ENCODE measurements at places on chromosomes 4 and X. TPM values are rescaled to one million over a fixed set of nuclear protein-coding genes. Genes with fewer than 3 reads are reported as not detected.

NAP1L3 gene
- not detected for total RNA-seq

SLC4A4 gene
- 0.42 TPM for total RNA-seq

PRR32 gene
- not detected for total RNA-seq

MAGEA2B gene
- total RNA-seq = not detected

DGKK gene
- total RNA-seq = not detected

CD38 gene
- total RNA-seq = 3.0 TPM

DNA sequence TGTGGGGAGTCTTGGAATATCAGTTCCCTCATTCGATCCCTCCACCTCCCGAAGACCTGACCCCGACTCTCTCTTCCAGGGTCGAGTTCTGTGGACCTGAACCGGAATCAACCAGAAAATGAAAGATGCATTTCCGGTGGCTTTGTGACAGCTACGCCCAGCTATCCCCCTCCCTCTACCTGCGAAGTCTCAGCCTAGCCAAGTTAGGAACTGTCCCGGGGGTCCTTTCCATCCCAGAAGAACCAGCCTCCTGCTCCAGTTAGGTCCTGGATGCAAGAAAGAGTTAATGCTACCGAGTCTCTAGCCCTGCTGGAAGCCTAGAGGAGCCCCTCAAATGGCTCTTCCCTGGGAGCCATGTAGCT lies 13.4 kb upstream of the ETDC start:
- H3K36me3 ChIP-seq = peaks cover 10% of the 10 kb centered on the region
- H3K4me3 ChIP-seq = no peak overlapping the region
- no peak overlapping the region for H3K27ac ChIP-seq
- H3K27me3 ChIP-seq = no peaks in the 10 kb centered on the region
- H3K4me1 ChIP-seq = no peaks in the 10 kb centered on the region
- DNase-seq = no peak

- H3K4me1 ChIP-seq = no peaks in the 10 kb centered on the region
- no peak overlapping the region for H3K4me3 ChIP-seq
- H3K36me3 ChIP-seq = no peaks in the 10 kb centered on the region
- H3K27me3 ChIP-seq = no peaks in the 10 kb centered on the region
Measured at GRCh38 chr4:126976850-126977632, 655.7 kb upstream of the INTU start.

DNA sequence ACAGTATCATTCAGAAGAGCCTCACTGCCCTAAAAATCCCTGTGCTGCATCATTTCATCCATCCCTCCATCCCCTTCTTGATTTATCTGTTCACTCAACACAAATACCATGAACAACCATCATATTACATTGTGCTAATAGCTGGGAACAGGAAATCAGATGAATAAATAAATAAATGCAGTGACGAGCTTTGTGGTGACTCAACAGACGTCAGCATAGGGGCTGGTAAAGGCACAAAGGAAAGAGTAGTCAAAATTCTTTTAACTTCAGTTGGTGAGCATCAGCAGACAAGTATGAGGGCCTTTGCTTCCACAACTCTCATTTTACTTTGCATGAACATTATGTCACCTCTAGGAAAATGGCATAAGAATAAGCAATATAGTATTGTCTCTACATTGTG lies 65.5 kb downstream of the EDNRA start:
- no peak for DNase-seq
- H3K27ac ChIP-seq = no peak overlapping the region
- H3K36me3 ChIP-seq = no peaks in the 10 kb centered on the region

DNA sequence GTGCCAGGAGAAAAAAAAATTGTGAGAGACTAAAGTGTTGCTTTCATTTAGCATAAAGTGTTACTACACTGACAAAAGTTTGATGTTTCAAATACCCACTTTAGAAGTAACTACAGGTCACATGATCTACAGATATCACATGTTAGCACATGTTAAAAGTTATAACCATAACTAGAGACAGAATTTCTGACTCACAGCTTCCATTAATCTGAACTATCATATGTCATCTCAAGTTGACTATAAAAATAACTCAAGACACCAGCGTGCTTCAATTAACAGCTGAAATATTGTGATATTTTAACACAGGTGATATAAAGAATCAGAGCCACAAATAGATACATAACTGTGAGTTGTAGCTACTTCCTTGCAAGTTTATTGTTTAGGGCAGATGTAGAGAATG lies 591.5 kb upstream of the PITX2 start:
- peaks cover 6% of the 10 kb centered on the region for H3K4me1 ChIP-seq
- H3K27ac ChIP-seq = no peak overlapping the region
- H3K4me3 ChIP-seq = no peak overlapping the region

DNA sequence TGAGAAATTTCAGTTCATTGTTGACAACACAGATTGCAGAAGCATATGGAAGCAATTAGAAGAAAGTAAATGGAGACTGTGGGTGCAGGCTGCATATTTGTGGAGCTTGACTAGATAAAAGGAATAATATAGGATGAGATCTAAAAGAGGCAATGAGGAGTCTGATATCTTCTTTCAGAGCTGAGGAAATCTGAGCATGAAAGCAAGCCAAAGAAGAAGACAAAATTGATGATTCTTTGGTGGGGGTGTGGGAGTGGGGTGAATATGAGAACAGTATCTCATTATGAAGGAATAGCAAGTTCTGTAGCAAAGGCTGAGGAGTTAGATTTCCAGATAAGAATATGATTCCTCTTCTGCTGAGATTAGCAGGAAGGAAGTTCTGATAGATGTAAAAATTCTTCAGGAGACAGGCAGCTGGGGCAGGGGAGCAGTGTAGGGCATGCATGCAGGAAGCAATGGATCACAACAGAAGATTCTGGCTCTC lies 6.1 kb upstream of the PDHA2 start:
- no peaks in the 10 kb centered on the region for H3K4me1 ChIP-seq
- no peak overlapping the region for H3K4me3 ChIP-seq
- no peak for DNase-seq
- no peaks in the 10 kb centered on the region for H3K27me3 ChIP-seq
- H3K36me3 ChIP-seq = no peaks in the 10 kb centered on the region
- H3K27ac ChIP-seq = no peak overlapping the region

GRCh38 chrX:40153345-40154249 lies 55.8 kb upstream of the BCOR start:
- H3K4me1 ChIP-seq = peaks cover 4% of the 10 kb centered on the region
- H3K4me3 ChIP-seq = peak overlapping the region; percentile 61
- DNase-seq = peak; percentile 30
- peak overlapping the region; percentile 86 for H3K27ac ChIP-seq
- no peaks in the 10 kb centered on the region for H3K36me3 ChIP-seq

- H3K4me3 ChIP-seq = no peak overlapping the region
- no peak for DNase-seq
Measured at GRCh38 chr4:101914761-101915160, 124.2 kb downstream of the BANK1 start.

DNA sequence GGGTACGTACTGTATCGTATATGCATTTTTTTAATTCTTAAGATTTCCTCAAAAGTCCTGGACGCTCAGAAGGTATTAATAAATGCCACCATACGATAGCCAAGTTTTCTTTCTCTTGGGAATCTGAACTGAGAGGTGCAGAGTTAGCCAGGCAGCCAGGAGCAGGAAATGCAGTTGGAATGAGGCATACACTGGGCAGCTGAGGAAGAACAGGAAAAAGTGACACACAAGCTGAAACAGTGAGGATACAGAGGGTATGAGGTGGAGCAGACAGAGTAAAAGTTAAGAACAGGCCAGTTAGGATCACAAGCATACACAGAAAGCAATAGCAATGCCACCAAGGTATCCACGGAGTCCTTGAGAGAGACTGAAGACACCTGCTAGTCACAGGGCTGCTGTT lies 13.4 kb downstream of the UFSP2 start:
- peaks cover 4% of the 10 kb centered on the region for H3K4me1 ChIP-seq
- H3K36me3 ChIP-seq = no peaks in the 10 kb centered on the region
- no peaks in the 10 kb centered on the region for H3K27me3 ChIP-seq
- DNase-seq = no peak
- H3K4me3 ChIP-seq = no peak overlapping the region

DNA sequence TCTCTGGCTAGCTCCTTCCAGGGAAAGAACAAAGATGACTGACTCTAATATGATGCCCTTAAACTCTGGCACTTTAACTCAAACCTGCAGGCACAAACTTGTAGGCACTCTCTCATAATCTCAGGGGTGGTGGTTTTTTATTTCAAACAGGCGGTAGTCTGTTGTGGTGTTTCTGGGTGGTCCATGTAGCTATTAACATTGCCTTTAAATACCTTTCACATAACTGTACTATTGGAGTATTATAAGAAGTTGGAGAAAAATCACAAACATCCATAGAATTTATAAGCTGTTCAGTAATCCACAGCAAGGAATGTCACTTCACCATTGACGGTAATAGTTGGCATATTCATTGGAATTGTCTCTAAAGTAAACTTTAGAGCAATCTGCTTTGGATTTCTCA lies 204.2 kb upstream of the PDE5A start:
- no peak for DNase-seq
- no peak overlapping the region for H3K27ac ChIP-seq
- no peaks in the 10 kb centered on the region for H3K4me1 ChIP-seq
- H3K27me3 ChIP-seq = no peaks in the 10 kb centered on the region

GRCh38 chr4:62627141-62627540 lies 1427.0 kb downstream of the ADGRL3 start:
- H3K27me3 ChIP-seq = no peaks in the 10 kb centered on the region
- no peak overlapping the region for H3K4me3 ChIP-seq
- no peaks in the 10 kb centered on the region for H3K36me3 ChIP-seq
- no peaks in the 10 kb centered on the region for H3K4me1 ChIP-seq
- DNase-seq = no peak

DNA sequence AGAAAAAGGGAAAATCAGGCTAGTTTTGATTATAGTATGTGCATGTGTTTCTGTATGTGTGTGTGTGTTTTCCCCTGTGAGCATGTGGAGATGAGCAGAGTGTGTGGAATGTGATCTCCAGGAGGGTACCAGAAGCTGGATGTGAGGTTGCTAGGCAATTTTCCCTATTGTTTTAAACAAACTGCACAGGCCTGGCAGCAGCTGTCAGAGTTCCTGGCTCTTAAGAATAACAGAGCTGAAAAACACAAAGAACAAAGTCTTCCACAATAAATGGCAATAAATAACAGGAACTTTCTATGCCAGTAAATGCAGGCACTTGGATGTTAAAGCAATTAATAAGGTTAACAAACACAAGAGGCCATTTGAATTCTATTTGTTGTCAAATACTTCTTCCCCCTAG lies 344.6 kb upstream of the CTSO start:
- H3K27ac ChIP-seq = no peak overlapping the region
- H3K27me3 ChIP-seq = no peaks in the 10 kb centered on the region
- H3K4me1 ChIP-seq = no peaks in the 10 kb centered on the region
- H3K4me3 ChIP-seq = no peak overlapping the region
- no peaks in the 10 kb centered on the region for H3K36me3 ChIP-seq

DNA sequence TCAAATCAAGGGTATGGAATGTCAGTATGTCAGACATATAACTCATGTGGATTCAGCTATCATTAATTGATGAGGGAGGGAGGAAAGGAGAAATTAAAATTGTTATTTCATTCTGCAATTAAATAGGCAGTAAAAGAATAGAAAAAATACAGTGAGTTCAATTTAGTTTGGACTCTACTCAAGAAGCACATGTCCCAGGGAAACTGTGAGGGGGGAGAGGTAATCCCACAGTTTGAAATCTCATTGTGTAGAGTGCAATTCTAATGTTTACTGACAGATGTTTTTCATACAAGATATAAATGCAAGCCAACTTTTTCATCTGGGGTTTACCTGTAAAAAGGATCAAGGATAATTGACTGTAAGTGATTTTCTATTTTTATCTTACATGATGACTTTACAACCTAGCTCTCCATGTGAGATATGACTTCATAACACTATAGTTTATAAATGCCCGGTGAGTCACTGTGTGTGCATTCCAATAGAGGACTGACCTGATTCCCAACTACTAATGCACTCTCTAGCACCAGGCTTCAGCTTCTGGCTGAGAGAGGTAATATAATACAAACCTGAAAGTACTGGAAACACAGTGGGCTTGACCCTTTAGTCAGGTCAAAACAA lies 35.2 kb upstream of the SCD5 start:
- peak overlapping the region; percentile 70 for H3K27ac ChIP-seq
- peak; percentile 14 for DNase-seq
- peaks cover 2% of the 10 kb centered on the region for H3K36me3 ChIP-seq
- no peaks in the 10 kb centered on the region for H3K27me3 ChIP-seq
- H3K4me3 ChIP-seq = no peak overlapping the region

DNA sequence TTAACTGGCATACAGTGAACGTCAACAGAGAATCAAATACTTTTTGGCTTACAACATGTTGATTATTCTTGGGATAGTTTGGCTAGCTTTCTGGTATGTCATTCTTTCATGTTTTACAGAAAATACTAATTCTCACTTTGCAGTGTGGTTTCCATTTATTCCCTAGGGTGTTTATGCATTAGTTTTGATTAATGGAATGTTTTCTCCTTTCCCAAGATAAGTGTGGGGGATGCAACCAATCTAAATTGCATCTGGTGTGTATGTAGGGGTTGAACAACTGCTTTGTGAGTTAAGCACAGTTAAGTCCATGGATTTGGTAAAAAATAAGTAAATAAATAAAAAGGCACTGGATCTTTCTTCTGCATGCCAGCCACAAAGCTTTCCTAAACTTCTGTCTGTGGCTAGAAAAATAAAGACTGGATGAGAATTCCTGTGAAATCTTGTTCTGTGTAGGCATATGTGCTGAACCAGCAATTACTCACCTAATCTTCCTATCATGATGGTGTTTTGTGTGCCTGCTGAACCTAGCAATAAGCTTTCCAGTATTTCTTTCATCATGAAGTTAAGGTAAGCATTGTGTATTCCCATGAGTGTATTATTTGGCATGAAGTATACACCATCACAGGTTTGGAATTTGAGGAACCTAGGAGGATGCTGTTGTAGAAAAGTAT lies 50.6 kb upstream of the TENM3 start:
- H3K27ac ChIP-seq = no peak overlapping the region
- H3K4me1 ChIP-seq = no peaks in the 10 kb centered on the region
- H3K36me3 ChIP-seq = no peaks in the 10 kb centered on the region
- no peaks in the 10 kb centered on the region for H3K27me3 ChIP-seq

DNA sequence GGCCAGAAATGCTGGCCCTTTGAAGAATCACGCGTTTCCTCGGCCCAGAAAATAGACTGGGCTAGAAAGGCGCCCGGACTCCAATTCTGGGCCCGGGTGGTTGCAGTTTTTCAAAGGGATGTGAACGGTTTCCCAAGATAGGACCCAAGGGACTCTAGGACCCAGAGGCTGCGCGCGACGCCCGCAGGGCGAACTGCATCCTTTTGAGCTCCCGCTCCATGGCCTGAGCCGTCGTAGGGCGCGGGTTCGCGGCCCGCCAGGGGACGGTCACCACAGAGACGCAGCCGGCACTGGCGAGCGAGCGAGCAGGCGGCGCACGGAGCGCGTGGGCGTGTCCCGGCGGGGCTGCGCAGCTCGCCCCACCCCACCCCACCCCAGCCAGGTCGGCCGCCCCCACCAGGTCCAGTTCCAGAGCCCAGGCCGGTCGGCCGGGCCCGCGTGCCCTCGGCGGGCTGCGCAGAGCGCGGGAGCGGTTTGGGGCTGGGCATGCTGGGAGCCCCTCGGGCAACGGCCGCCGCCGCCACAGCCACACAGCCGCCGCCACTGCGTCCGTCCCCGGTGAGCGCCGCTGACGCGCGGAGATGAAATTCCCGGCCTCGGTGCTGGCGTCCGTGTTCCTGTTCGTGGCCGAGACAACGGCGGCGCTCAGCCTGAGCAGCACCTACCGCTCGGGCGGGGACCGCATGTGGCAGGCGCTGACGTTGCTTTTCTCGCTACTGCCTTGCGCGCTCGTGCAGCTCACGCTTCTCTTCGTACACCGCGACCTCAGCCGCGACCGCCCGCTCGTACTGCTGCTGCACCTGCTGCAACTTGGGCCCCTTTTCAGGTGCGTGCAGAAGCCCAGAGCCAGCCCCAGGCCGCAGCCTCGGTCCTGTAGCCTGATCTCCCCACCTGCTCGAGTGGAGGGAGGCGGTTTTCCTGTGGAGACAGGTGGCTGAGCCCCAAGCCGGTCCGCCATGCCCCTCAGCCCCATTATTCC lies at the start of gene XK:
TSS of gene XK (plus strand) at position 411 of the 979 bp plus-strand sequence. CDS start at position 582, 171 bp downstream.
- DNase-seq = peak; percentile 54
- no peaks in the 10 kb centered on the region for H3K36me3 ChIP-seq
- no peaks in the 10 kb centered on the region for H3K4me1 ChIP-seq
- no peaks in the 10 kb centered on the region for H3K27me3 ChIP-seq
- H3K27ac ChIP-seq = peak within 1 kb of the TSS; percentile 88
